ENCODE measurements at places on chromosomes 11 and 22. TPM values are rescaled to one million over a fixed set of nuclear protein-coding genes. Genes with fewer than 3 reads are reported as not detected.

JAML gene
- total RNA-seq: 11.0 TPM

TRIM48 gene
- total RNA-seq: not detected

SAA4 gene
- not detected for total RNA-seq

SLC1A2 gene
- 13.3 TPM for total RNA-seq

CCDC87 gene
- total RNA-seq: not detected

P4HA3 gene
- not detected for total RNA-seq

MUC5AC gene
- 2.0 TPM for total RNA-seq

NCAM1 gene
- 31.9 TPM for total RNA-seq

XKR3 gene
- total RNA-seq: not detected

ATG16L2 gene
- total RNA-seq: 266 TPM

CAT gene
- 74.1 TPM for total RNA-seq

CDC42EP2 gene
- total RNA-seq: 15.1 TPM

TMEM191B gene
- total RNA-seq: not detected

OR51B2 gene
- total RNA-seq: 0.92 TPM

- DNase-seq: peak; percentile 87
Observed at GRCh38 chr11:61764606-61765260, 12.3 kb downstream of the MYRF start.

- DNase-seq: no peak
Observed at GRCh38 chr11:81673001-81673400, 1060.7 kb downstream of the FAM181B start.

- peak; percentile 92 for DNase-seq
Observed at GRCh38 chr11:6320411-6321155, at the start of gene CAVIN3. TSS of gene CAVIN3 (minus strand) at chr11:6320501. CDS start at chr11:6320476, 25 bp downstream.

GRCh38 chr22:25409240-25409639, 155.2 kb upstream of the GRK3 start:
- DNase-seq: no peak

DNA sequence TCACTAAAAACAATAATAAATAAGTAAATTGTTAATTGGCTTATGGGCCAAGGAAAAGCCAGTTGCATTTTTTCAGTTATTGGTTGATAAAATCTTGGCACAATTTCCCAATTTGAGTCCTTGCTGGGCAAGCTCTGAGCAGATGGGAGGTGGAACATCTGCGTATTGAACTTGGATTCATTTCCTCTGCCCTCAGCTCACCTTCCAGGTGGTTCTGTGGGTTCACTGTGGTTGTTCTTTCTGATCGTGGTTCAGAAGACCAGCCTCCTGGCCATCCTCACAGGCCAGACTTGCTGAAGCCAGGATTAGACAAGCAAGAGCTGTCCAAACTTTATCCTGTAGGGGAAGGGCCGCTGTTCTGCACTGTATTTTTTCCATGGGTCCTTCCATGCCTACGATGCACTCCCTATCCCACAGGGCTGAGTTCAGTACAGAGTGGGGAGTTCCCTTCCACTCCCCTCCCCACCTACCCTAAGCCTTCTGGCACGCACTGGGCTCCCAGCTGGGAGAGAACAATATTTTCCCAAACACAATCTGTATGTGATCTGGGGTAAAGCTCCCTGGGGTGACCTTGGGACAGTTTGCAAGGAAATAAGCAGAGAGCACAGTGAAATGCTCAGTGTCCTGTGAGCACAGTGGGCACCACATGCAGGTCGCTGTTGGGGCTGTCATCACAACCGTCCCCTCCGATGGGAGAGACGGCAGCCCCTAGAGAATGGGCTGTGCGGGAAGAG, 43.5 kb upstream of the TP53I11 start:
- no peak for DNase-seq

- DNase-seq: no peak
Observed at GRCh38 chr11:83571302-83571701, 285.1 kb upstream of the CCDC90B start.

- peak; percentile 26 for DNase-seq
Observed at GRCh38 chr11:43547430-43547831, 133.1 kb upstream of the HSD17B12 start.

DNA sequence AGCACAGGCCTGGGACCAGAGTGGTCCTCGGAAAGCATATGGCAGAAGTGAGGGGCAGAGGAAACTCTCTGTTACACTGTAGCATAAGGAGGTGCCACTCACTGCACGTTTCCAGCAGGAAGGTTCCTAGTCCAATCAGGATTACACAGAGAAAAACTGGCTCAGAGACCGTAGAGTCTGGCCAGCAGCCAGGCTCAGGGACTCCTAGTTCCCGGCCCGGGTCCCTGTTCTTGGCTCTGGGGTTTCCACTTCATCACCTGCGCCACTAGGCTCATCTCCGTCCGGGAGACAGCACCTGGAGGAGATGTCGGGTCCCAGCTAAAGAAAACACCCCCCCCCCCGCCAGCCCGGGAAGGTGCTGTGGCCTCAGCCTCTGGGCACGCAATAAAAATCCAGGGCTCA, 1.1 kb downstream of the TTLL12 start:
- peak; percentile 78 for DNase-seq

DNA sequence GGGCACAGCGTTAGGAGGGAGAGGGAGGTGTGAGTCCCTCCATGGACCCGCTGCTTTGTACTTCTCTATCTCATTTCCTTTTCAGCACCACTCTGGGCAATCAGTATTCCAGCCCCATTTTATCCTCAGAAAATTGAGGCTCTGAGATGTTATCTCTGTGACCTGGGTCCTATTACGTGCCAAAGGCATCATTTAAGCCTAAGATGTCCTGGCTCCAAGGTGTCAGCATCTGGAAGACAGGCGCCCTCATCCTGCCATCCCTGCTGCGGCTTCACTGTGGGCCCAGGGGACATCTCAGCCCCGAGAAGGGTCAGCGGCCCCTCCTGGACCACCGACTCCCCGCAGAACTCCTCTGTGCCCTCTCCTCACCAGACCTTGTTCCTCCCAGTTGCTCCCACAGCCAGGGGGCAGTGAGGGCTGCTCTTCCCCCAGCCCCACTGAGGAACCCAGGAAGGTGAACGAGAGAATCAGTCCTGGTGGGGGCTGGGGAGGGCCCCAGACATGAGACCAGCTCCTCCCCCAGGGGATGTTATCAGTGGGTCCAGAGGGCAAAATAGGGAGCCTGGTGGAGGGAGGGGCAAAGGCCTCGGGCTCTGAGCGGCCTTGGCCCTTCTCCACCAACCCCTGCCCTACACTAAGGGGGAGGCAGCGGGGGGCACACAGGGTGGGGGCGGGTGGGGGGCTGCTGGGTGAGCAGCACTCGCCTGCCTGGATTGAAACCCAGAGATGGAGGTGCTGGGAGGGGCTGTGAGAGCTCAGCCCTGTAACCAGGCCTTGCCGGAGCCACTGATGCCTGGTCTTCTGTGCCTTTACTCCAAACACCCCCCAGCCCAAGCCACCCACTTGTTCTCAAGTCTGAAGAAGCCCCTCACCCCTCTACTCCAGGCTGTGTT, 829 bp upstream of the APOC3 start:
- no peak for DNase-seq

- DNase-seq: peak; percentile 97
Observed at GRCh38 chr22:39528681-39529486, 3.7 kb downstream of the RPS19BP1 start.

DNA sequence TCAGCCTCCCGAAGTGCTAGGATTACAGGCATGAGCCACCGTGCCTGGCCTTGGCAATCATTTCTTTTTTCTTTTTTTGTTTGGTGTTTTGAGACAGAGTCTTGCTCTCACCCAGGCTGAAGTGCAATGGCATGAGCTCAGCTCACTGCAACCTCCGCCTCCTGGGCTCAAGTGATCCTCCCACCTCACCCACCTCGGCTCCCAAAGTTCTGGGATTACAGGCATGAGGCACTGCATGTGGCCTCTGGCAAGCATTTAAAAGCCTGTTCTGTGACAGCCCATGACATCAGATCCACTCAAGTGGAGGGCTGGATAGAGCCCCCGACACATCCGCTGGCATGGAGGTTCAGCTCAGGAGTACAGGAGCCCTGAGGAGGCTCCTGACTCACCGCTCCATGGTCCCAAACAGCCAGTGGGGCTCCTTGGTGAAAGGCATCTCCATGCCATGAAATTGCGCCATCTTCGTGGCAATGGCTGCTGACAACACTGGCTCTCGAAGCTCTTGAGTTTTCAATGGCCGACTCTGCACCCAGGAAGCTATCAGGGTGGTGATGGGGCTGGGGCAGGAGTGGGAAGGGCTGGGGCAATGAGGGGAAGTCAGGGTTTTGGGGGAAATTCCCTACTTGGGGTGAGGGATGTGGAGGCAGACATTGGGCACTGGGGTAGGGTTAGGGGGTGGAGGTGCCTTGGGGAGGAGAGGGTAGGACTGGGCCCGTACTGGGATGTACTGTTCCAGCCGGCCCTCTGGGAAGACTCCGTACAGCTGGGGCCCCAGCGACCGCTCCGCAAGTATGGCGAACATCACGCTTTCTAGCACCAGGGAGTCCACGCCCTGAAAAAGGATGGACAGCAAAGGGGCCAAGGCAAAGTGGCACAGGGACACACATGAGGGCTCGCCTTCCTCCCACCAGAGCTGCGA, 1.4 kb downstream of the CHKB start:
- no peak for DNase-seq

DNA sequence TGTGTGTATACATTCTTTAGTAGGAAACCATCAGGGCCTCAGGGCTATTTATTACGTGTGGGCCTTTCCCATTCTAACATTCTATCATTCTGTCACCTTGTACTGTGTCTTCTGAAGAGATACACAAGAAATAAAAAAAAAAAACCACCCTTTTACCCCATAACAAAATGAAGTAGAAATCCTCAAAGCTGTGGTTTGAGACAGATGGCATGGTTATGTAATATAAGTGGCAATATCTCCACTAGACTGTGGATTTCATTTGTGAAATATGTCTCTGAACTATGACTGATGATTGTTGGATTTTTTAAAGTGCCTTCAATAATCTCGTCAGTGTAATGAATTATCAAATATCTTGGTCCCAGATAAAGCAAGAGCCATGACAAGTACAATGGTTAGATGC, 150.0 kb upstream of the BLID start:
- DNase-seq: no peak

- DNase-seq: no peak
Observed at GRCh38 chr22:41917375-41917902, 2.6 kb upstream of the SHISA8 start.

DNA sequence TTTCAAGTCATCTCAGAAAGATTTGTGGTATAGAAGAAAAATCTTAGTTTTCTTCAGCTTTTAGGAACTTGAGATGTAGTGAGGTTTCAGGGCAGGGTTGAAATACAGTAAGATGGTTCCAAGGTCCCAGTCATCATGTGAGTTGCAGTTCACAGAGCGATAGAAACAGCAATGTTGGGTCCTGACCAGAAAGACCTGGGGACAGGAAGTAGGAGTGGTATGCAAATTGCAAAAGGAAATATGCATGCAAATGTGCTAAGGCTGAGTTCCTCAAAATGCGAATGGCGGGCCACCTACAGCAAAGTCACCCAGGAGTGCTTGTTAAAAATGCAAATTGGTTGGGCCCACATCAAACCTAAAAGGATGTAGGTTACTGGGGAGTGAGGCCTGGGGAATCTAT, 1032.7 kb upstream of the TENM4 start:
- DNase-seq: no peak

DNA sequence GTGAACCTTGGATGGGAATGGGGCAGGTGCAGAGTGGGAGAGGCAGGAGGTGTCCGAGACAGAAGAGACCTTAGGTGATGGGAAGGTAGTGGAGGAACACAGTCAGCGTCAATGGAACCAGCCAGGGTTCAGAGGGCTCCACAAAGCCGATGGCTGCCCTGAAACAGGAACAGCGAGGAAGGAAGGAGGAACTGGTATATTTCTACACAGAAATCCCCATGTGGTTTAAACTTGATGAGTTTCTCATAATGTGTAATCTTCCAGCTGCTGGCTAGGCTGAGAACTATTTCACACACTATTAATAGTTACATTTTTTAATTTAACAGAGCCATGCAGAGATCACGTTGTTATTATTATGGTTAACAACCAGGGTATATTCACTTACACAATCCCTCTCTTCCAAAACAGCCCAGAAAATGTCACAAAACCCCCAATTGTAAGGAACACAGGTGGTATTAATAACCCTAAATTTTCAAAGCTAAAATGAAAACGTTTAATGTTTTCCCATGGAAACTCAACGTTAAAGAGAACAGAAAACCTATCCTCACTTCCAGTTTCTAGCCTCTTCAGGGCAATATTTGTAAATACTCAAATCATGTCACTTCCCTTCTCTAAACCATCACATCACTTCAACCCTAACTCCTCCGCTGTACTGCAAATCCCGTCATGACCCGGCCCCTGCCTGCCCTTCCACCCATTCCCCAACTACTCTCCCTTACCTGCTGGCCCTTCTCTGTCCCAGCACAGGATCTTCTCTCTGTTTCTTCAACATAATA, 74.5 kb upstream of the ARFGAP3 start:
- DNase-seq: no peak

GRCh38 chr11:24267014-24267413, 229.8 kb upstream of the LUZP2 start:
- DNase-seq: no peak

DNA sequence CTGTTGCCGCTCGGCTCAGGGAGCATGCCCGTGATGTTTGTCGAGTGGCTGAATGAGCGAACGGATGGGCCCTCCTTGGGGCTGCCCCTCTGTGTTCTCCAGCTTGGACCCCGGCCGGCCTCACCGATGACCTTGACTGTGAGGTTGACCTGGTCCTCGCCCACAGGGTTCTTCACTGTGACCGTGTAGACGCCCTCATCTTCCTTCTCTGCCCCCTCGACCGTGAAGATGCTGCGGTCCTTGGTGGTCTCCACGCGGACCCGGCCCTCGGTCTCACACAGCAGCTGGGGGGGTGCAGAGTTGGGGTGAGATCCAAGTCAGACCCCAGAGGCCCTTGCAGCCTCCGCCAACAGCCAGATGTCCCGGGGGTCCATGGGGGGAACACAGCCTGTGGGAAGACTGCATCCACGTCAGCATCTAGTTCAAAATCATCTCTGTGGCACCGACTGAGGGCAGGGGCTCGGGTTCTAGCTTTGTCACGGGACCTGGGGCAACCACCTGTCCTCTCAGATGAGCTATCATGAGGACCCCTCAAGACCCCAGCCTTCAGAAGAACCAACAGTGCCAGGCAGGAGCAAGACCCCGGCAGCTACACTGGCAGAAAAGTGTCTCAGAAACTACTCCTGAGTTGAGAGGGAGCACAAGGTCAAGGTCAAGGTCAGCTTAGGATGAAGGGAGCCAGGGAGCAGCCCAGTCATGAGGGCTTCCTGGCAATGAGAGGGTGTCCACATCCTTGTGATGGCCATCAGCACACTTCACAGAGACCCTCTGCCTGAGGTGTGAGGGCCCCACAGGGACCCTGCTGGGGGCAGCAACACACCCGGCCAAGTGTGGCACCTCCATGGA, 13.9 kb downstream of the MYBPC3 start:
- no peak for DNase-seq

DNA sequence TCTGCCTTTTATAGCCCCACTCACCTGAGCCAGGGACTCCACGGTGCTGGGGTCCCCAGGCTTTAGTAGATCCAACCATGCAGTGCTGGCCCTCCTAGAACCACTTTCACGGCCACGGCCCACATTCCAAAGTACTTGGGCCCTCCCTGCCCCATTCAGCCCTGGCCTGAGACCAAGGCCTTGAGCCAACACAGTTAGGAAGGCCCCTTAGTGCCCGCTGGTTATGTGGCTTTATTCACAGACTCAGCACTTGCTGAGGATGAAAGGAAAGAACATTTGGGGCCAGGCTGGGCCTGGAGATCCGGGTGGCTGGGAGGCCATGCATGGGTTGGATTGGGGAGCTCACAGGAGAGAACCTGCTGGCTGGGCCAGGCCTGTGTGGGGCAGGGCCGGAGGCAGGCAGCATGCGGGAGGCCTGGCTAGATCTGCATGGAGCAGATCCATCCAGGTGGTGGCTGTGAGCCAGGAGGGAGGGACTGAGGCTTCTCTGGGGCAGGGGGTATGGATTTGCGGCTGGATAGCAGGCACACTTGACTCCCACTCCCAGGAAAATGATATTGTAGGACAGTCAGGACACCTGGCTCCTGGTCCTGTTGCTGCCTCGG, 12.6 kb downstream of the CHRM1 start:
- DNase-seq: peak; percentile 54

Measured in stomach (tissue), 19 donors.